ENCODE measurements at places on chromosomes 7 and 10. TPM values are rescaled to one million over a fixed set of nuclear protein-coding genes. Genes with fewer than 3 reads are reported as not detected.

GRCh38 chr10:102450124-102450373, 1.3 kb downstream of the C10orf95 start:
- DNase-seq = no peak

DNA sequence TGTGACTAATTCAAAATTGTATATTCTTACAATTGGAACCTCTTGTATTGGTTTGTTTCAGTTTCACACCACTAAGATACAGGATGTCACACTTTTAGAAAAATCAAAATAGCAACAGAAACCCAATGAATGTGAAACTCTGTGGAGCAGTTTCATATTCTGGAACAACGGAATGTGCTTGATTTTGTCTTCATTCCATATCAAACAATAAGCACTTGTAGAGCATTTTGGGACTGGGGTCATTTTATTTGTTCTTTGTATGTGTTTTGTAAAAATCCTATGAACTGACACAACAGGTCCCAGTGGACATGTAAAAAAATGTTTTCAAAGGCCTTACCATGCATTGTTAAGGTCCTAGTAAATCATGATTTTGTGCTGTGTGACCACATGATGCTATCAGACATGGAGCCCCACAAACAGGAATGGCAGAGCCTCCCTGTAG, 123.1 kb downstream of the DKK1 start:
- DNase-seq = no peak

GRCh38 chr7:136275794-136276193, 298.6 kb upstream of the MTPN start:
- DNase-seq = no peak

SYCE1 gene
- total RNA-seq = 0.24 TPM

- DNase-seq = no peak
These were observed 20.8 kb downstream of the WIPI2 start for GRCh38 chr7:5210751-5211338.

- peak; percentile 46 for DNase-seq
These were observed 581 bp downstream of the FAM3C start for GRCh38 chr7:121395494-121395960.

- peak; percentile 79 for DNase-seq
These were observed 40.5 kb downstream of the PRSS2 start for GRCh38 chr7:142811154-142811737.

GRCh38 chr7:28812616-28813015, 145.5 kb downstream of the TRIL start:
- no peak for DNase-seq

DNA sequence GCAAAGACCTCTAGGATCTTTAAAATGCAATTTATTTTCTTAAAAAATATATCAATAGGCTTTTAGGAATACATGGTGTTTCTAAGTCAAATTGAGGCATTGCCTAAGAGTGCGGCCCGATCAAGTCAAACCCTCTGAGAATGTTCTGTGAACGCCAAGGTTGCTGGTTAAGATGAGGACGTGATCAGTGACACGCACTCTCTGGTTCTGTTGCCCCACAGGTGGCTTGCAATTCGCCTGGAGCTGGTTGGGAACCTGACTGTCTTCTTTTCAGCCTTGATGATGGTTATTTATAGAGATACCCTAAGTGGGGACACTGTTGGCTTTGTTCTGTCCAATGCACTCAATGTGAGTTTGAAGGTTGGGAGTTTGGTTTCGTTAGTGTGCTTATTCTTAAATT, 59.3 kb downstream of the ABCC2 start:
- no peak for DNase-seq

- DNase-seq = no peak
These were observed 22.1 kb upstream of the STEAP4 start for GRCh38 chr7:88328787-88329186.

DNA sequence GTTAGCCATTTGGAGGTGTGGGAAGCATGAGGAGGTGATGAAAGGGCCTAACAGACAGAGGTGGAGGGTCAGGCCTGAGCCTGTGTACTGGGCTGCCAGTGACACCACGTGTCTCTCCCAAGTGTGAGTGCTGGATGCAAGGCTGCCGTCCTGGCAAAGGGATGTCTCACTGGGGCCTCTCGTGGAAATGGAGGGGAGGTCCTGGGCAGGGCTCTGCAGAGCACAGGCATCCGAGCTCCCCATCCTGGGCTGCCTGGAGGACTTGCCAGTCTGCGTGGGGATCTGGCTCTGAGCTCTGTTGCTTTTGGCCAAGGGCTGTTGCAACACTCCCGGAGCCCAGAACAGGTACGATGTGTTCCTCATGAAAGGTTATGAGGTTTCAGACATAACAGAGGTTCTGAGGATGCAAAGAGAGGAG, 77.3 kb downstream of the GRK5 start:
- no peak for DNase-seq

SLC13A4 gene
- not detected for total RNA-seq

- DNase-seq = no peak
These were observed 101.5 kb downstream of the ZNF92 start for GRCh38 chr7:65475040-65475726.

C7orf57 gene
- total RNA-seq = not detected

SPDYE16 gene
- 0.88 TPM for total RNA-seq

MNX1 gene
- total RNA-seq = not detected

- no peak for DNase-seq
These were observed 144.7 kb downstream of the PFKFB3 start for GRCh38 chr10:6347391-6347951.

DNA sequence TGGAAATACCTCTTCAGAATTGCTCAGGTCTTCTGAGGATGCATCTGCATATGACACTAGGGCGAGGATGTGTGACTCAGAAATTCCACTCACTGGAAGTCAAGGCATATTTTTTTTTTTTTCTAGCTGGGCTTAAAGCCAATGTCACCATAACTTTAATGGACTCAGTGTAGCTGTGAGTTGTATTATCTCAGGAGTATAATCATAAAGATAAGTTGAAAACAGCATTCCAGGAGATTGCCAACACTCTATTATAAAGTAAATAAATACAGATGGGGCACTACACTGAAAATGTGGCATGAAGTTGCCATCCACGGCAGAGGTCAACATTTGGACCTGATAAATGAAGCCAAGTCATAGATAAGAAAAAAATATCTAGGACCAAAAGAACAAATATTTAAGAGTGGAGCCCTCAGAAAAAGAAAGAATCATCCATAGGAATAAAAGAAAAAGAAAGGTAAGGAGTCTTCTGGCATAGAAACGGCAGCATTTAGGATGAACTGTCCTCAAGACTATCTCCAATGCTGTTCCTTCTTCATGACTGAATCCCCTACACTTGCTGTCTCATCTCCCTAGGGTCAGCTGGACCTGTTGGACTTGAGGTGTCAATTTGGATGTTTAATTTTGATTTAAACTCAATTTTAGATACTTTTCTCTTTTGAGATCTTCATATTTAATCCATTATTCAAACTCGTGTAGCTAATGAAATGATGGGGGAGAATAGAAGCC, 72.9 kb upstream of the CAV2 start:
- no peak for DNase-seq

DNA sequence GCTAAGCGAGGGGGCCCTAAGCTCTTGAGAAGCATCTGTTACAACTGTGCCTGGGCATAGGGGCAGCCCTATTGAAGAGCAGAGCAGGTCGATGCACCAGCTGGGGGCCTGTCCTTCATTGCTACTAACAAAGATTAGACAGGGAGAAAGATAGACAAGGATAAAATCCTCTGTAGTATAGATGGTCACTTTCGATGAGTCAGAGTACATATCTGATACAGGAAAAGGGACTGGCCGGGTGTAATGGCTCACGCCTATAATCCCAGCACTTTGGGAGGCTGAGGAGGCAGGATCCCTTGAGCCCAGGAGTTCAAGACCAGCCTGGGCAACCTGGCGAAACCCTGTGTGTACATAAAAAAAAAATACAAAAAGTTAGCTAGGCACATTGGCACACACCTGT, 13.6 kb downstream of the OPTN start:
- no peak for DNase-seq

KCND2 gene
- total RNA-seq = not detected

ADAMTS14 gene
- total RNA-seq = not detected

ZP3 gene
- total RNA-seq = 5.3 TPM
